Left colon (tissue), 2 donors: ENCODE measurements at places on chromosomes 13 and 19. TPM values are rescaled to one million over a fixed set of nuclear protein-coding genes. Genes with fewer than 3 reads are reported as not detected.

DNA sequence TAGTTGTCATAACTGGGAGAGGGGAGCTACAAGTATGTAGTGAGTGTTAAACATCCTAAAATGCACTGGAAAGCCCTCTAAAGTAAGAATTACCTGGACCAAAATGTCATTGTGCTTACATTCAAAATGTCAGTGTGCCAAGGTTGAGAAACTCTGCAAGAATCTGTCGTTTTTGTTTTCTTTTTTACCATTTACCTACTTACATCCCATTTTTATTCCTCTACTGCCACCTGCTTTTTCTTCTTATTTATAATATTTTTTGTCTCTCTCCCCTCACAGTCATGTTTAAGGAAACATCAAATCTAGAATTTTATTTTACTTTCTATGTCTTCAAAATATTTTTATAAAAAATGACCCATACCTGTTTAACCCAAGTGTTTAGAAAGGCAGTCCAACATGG, 226.4 kb downstream of the PCDH17 start:
- DNase-seq: no peak

DNA sequence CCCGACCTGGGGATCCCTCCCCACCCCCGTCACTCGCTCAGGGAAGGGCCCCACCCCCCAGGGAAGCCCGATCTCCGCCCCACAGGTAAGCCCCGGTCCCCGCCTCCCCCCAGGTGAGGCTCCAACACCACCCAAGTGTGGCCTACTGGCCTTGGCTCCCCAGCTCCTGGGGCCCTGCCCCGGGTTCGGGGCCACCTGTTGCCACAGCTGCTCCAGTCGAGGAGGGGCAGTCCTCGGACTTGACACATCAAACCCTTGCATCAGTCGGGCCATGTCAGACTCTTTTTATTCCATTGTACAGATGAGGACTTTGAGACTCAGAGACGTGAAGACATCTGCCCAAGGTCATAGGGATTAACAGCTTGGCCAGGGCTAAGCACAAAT, 512 bp downstream of the CC2D1A start:
- DNase-seq: peak; percentile 79

DNA sequence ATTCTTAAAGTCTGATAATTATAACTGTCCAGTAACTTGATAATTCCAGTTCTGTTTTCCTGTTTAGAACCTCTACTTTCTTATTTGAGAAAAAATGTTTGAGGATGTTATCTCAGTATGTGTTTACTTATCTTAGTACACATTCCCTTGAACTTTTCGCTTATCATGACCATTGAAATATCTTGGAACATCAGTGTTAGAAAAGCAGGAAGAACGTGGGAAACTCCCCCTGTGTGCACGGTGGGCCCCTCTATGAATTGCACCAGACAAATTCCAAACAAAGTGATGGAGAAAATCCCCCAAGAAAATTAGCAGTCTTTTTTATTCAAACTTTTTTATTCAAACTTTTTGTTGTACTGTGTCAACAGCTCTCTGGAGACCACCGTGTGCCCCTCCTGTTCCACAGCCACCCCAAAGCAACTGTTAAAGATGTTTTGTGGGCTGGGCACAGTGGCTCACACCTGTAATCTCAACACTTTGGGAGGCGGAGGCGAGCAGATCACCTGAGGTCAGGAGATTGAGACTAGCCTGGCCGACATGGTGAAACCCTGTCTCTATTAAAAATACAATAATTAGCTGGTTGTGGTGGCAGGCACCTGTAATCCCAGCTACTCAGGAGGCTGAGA, 78.3 kb upstream of the PEG3 start:
- DNase-seq: no peak

IGFL3 gene
- total RNA-seq: not detected
